Activated CD4-positive, CD25-positive, alpha-beta regulatory T cell (primary cell): ENCODE measurements at places on chromosomes 6 and 20.

- no peak for DNase-seq
Measured at GRCh38 chr6:41298785-41299502, 12.5 kb upstream of the TREM1 start.

- DNase-seq, result no peak
Measured at GRCh38 chr6:38323216-38323615, 316.5 kb downstream of the BTBD9 start.

- no peak for DNase-seq
Measured at GRCh38 chr6:11288065-11288464, 55.6 kb upstream of the NEDD9 start.

- no peak for DNase-seq
Measured at GRCh38 chr20:57824909-57825308, 115.1 kb upstream of the PMEPA1 start.

- no peak for DNase-seq
Measured at GRCh38 chr6:125469915-125470314, 168.1 kb upstream of the HDDC2 start.

DNA sequence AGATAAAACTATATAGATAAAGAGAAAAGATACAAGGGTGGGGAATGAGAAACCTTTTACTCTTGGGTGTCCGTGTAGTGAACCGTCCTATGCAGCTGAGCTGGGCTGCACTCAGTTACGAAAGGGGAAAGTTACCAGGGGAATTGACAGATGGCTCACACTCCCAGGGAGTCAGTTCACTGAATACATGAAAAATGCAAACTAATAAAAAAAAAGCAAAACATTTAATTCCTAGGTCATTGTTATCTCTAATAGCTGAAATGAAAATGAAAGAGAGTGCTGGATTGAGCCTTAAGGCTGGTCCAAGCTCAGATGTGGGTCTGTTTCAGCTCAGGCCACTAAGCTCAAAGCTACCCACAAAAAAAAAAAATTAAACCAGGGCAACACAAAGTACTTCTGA is 138.0 kb downstream of the THBS2 start:
- no peak for DNase-seq

- DNase-seq, result no peak
Measured at GRCh38 chr20:18180815-18181214, 43.2 kb downstream of the KAT14 start.

DNA sequence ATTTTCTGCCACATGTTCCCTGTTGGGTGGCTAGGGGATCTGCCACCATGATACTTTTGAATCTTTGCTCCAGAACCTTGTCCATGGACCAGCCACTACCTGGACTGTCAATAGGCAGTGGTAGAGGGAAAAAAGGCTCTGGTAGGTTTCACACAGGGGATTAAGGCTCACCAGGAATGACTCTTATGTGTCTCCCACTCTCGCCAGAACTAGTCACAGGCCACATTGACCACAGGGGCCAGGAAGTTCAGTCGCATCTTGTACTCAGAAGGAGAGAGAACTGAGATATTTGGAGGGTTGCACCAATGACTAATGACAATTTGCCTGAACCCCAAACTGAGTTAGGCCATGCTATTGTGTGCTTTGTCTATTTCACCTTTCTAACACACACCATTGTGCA is 23.6 kb upstream of the APCDD1L start:
- no peak for DNase-seq

GRCh38 chr6:149852180-149852579 is 12.0 kb downstream of the LRP11 start:
- no peak for DNase-seq

DNA sequence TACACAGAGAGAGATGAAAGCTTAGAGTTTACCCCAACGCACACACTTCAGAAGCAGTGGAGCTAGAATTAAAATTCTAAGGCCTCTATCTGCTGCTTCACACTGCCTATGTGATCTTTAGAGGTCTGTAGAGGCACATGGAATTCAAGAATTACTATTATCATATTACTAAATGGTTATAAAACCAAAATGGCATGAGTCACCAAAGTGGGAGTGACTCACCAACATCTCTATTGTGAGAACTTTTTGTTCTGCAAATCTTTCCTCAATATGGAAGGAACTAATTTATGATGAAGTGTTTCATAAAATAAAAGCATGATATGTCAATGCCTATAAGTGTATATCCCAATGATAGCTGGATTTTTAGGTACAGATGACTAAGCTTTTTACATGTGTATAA is 28.5 kb upstream of the TMEM244 start:
- no peak for DNase-seq

- no peak for DNase-seq
Measured at GRCh38 chr6:978937-979685, 286.2 kb upstream of the EXOC2 start.

DNA sequence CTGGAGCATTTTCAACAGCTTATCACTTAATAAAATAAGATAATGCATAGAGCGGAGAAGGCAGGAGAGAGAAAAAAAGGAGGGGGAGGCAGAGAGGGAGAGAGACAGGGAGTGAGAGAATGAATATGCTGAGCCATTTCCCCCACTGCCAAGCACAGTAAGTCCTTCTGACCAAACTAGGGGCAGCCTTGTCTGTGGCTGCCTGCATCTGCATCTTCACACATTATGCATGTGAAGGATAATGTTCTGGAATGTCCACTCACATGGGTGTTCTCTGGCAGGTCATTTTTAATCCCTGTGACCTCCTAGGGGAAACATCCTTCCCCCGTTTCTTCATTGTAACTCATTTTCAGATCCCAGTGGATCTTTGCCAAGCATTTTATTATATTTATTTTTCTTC is 269.3 kb downstream of the FOXA2 start:
- DNase-seq, result no peak

- no peak for DNase-seq
Measured at GRCh38 chr6:147676495-147677199, 168.2 kb downstream of the SAMD5 start.

DNA sequence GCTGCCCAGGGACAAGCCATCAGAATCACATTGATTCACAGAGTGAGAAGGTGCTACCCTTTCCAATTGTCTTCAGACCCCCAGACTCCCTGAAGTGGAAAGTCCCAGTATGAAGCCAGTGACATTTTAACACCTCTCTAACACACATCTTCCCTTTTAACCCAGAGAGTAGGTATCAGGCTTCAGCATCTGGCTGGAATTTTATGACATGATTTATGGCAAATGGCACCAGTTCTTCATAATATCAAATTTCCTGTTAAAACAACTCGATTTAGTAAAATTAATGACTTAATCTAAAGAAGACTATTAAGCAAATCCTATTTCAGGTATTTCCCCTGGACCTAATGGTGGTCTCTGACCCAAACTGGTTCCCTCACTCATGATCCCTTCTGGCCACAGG is 25.0 kb downstream of the KCNB1 start:
- no peak for DNase-seq

DNA sequence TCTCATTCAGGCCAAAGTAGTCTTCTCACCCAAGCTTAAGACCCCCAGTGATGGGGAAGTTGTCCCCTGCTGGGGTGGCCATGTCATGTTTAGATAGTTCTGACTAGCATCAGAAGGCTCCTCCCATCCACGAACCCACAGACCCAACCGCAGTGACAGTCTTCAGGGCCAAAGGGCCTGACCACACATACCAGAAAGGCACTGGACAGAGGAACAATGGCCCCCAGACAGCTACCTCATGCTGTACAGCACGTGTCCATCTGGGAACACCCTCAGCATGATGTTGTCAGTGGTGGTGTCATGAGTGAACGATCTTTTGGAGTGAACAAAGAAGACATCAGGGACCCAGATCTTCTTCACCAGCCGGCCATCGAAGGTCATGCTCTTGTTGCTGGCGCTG is 46.3 kb downstream of the GABRR2 start:
- DNase-seq, result no peak
